ENCODE measurements at places on chromosomes 7 and 10.

DNA sequence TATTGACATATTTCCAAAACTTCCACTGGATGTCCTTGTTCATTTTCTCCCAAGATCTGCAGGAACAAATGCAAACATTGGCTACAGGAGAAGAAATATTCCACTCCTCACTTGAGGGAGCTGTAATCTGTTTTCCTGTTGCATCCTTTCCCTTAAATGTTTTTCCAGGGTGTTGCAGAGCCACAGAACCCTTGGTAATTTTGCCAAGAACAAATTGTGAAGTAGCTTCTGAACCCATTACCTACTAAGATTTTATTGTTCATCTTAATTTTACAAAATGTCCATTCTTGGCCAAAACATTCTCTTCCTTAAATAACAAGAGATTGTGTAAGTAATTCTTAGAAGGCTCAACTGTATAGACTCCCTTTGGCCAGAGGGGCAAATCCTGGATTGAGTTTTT, 177.0 kb downstream of the GNAT3 start:
- DNase-seq: no peak

DNA sequence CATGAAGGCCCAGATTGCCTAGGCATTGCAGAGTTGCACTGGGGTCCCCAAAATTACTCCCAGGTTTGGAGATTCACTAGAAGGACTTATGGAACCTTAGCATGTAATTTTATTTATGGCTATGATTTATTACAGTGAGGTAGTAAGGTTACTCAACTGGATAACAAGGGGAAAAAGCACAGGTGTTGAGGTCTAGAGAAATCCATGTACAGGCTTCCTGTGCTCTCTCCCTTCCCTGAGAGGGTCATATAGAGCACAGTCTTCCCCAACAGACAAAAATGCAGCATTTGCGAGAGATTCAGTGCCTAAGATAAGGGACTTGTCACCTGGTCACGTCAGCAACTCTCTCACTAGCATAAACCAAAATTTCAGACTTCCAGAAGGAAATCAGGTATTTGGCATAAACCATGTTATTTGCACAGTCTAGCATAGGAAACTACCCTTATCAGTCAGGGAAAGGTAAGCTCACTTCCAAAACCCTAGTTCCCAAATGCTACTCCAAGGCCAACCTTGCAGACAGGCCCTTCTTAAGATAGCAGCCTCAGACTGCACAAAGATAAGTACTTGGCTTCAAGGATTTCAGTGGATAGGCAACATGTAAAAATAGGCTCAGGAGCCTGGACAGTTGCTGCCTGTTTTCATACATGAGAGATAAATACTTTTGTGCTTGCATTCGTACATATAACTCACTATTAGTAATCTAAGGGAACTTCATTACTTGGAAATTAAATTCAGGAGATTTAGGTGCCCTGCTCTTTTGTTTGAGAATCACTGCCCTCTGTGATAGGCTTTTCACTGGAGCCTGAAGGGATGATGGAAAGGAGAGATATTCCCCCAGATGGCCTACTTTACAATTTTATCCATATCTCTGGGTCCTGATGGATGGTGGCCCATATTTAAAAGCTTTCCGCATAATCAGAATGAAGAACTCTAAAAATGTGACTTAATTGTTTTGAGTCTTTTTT, 378.4 kb upstream of the LRGUK start:
- no peak for DNase-seq

GRCh38 chr10:8981277-8981676, 926.8 kb downstream of the GATA3 start:
- no peak for DNase-seq

- DNase-seq: no peak
Measured at GRCh38 chr7:46841248-46841647, 740.7 kb downstream of the TNS3 start.

GRCh38 chr7:517774-518629, 1.6 kb downstream of the PDGFA start:
- DNase-seq: no peak

GRCh38 chr7:111025006-111025405, 65.9 kb upstream of the LRRN3 start:
- no peak for DNase-seq

DNA sequence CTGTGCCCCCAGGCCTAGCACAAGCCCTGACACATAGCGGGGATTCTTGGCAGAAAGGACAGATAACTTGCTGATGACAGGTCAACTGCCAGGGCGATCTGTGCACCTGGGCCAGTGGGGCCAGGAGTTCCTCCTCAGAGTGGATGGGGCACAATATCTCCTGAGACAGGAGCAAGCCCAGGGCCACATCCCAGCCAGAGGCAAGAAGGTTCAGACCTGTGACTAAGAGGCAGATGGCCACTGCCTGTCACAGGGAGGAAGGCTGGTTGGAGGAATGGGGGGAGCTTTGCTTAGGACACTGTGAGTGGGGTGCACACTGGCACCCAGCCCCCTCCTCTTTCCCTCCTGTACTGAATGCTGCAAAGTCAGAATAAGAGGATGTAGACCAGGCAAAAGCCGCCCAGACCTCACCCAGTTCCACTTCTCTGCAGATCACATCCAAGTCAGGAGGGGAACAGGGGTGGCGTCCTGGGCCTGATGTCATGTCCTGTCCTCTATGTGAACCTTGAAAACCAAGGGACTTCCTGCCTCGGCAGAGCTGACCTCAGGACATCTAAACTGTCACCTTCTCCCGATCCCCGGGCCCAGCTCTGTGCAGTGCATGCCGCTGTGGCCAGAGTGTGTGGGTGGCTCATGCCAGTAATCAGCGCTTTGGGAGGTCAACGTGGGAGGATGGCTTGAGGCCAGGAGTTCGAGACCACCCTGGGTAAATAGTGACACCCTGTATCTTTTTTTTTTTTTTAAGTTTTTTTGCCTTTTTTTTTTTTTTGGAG, 1.3 kb downstream of the GUSB start:
- no peak for DNase-seq

DNA sequence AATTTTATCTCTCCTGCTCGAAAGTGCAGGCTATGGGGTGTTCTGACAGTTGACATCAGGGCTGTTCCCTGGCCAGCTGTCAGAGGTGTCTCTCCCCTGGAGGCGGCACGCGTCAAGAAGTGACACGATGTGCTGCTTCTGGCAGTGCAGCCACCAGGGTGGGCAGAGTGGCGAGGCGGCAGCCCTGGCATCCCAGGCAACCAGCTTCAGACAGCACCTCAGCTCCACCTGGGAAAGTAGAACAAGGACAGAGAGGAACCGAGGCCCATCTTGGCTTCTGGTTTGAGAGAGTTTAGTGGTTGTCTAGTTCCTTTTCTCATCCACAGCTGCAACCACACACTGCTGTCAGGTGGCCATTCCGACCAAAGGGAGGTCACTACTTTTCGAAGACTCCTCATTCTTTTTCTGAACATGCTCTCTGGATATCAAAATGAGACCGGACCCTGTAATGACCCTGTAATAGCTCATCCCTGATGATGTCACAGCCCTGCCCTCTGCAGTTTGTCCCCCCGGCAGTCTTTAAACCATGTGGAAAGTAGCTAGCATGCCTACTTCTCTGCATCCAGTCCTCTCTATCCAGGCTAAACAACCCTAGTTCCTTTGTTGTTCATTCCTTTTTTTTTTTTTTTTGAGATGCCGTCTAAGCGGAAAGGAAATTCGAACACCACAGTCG, 381.0 kb upstream of the NRP1 start:
- no peak for DNase-seq

DNA sequence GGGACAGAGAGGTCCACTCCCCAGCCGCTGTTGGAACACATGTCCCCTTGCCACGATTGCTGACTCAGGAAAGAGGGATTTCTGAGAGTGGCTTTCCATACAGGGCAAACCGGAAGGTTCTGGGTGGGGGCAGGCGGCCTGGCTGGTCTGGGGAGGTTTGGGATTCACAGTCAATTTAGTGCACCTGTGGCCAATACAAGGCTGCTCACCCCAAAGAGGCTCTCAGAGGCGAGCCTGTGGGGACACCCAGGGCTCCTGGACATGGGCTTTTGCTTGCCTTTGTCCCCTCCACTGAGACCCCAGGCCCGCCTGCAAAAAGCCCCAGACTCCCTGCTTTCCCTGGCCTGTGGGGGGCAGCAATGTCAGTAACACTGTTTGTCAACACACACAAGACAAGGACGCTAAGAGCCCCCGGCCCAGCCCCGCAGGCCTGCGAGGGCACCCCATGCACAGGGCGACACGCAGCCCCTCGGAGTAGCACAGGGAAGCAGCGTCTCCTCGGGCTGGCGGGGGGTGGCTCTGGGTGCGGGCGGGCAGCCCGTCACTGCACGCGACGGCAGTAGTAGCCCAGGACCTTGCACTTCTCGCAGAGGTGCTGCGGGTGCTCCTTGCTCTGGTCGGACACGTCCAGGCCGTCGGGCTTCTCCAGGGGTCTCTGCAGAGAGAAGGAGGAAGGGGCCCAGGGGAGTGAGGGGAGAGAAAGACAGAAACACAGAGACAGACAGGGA, 38.7 kb downstream of the PPIF start:
- DNase-seq: no peak

DNA sequence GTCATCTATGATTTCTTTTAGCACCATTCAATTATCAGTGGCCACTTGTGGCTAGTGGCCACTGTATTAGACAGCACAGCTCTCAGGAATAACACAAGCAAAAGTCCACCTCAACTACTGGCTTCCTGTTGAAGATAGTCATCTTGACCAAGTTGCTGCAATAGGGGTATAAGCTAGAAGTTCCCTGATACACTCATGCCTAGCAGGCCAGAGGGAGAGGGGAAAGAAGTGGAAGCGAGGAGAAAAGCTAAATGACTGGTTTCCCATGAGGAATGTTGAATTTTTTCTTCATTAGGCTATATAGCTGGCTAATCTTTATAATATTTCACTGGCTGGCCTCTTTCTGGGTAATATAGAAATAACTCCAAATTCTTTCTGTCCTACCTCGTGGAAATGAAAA, 327.5 kb upstream of the MEOX2 start:
- no peak for DNase-seq

- no peak for DNase-seq
Measured at GRCh38 chr7:132764762-132765161, 188.5 kb upstream of the PLXNA4 start.

DNA sequence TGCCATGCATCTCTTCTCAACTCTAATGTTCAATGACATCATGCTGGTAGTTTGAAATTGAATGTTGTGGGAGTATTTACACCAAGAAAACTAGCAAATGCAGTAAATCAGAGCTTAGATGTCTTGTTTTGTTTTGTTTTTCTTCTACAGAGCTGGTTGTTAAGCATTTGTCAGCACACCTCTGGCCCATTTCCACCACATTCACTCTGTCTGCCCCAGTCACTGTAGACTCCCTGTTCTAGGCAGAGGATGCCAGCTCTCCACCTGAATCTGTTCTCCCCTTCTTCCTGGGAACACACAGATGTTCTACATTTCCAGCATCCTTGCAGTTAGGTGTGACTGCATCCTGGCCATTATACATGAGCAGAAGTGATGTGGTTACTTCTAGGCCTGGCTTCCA, 4.1 kb upstream of the ARHGAP22 start:
- no peak for DNase-seq

DNA sequence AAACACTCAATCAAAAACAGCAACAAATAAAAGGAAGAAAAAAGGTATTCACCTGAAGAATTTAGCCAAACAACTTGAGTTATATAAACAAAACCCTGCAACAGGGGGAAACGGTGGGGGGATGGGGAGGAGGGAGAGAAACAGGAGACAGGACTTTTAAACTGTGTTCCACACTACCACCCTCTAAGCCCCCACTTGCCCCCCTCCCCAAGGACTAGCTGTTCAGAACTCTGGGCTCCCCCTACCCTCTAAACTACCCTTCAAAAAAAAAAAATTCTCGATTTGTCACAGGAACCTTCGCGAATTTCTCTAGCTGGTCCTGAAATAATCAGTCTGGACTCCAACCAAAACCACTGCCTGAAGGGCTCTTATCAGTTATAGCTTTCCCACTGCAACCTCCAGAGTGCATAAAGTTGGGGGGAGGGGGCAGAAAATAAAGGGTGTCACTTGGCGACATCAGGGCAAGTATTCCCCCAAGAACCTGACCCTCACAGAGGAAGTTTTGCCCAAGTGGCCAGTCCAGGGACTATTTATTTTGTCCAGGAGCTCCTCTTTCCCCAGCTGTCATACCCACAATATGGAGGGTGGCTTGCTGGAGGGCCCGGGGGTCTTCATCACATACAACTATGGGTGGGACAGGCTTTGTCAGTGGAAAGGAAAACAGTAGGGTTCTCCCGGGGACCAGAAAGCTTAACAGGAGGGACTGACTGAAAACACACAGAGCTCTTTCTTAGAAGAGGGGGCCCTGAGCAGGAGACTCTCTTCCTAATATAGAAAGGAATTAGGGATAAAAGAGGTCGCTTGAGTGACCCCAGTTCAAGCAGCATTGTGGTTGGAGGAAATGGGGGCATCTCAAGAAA, 1.3 kb downstream of the UBE2H start:
- DNase-seq: no peak

DNA sequence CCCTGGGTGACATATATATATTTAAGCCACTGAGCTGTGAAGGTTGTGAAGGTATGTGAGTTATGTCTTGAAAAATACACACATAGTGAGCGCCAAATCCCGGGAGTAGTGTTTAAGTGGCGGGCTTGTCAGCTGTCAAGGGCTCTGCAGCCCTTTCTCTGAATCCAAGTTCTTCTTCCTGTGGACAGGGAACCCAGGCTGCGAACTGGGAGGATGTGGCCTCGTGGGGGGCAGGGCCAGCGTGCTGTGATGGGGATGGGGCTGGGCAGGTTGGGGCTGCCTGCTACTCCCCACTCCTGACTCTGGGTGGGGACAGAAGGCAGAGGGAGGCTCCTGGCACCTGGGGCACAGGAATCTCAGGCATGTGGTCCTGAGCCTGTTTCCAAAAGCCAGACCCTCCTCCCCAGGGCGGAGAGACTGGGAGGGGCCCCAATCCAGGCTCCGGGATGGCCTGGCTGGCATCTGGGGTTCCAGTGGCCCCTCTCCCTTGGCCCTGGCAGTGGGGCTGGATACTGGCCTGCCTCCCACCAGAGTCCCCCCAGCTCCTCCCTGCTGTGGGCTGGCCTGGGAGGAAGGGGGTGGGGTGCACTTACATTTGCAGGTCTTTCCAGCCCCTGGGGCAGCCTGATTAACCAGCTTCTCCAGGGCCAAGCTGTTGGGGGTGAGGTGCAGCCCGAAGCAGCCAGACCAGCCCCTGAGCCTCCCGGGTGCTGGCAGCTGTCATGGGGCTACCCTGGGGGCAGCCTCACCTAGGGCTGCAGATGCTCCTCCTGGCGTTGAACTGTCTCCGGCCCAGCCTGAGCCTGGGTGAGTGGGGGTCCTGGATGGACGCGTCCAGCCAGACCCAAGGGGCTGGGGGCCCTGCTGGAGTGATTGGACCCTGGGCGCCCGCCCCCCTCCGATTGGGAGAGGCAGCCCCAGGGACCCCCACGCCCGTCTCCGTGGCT, at the start of gene UPK3B:
Gene UPK3B (plus strand): TSS at position 622 of the 947 bp plus-strand sequence. CDS start 101 bp downstream, at position 723.
- DNase-seq: no peak

- DNase-seq: no peak
Measured at GRCh38 chr7:41629711-41630111, 73.2 kb downstream of the INHBA start.

GRCh38 chr7:36658335-36659171, 65.7 kb downstream of the AOAH start:
- no peak for DNase-seq

Measured in effector CD8-positive, alpha-beta T cell (primary cell).